ENCODE measurements at places on chromosomes 12 and 14. TPM values are rescaled to one million over a fixed set of nuclear protein-coding genes. Genes with fewer than 3 reads are reported as not detected.

Gene FGF6
- total RNA-seq: not detected

DNA sequence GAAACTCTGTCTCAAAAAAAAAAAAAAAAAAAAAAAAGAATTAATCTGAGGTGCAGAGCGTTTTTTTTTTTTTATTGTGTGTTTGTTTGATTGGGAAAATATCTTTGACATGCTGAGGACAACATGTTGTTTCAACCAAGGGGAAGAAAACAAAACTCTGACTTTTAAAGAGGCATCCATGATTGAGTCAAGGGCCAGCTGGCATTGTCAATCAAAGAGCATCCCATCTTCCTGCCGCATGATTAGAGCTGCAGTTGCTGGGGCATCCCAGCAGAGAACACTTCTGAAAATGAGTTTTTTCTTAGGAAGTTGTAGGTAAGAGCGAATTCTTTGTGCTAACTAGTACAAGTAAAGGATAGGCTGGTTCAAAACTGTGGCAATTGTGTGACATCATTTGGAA lies 200.9 kb upstream of the DAAM1 start:
- no peak overlapping the region for H3K4me3 ChIP-seq
- no peak overlapping the region for H3K27ac ChIP-seq
- H3K27me3 ChIP-seq: no peaks in the 10 kb centered on the region
- no peak for DNase-seq
- no peaks in the 10 kb centered on the region for H3K4me1 ChIP-seq
- H3K36me3 ChIP-seq: no peaks in the 10 kb centered on the region

Gene SRRM4
- not detected for total RNA-seq

DNA sequence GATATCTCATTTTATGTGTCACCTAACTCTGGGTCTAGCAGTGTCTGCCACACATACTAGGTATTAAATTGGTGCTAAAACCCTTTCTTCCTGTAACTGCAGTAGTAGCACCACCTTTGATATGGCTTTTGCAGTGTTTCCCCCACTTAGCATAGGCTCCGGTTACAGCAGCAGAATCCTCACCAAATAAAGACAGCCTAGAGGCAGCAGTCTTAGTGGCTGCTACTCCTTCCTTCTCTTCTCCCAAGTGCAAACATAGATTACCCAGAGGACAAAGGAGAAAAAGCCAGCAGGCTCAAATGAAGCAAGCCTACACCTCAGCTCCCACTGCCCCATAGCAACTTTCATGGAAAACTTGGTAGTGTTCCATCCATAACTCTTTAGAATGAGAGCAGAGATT lies 30.1 kb upstream of the ABCC9 start:
- no peak for DNase-seq
- H3K4me3 ChIP-seq: no peak overlapping the region
- H3K27me3 ChIP-seq: no peaks in the 10 kb centered on the region
- no peaks in the 10 kb centered on the region for H3K36me3 ChIP-seq
- no peak overlapping the region for H3K27ac ChIP-seq

DNA sequence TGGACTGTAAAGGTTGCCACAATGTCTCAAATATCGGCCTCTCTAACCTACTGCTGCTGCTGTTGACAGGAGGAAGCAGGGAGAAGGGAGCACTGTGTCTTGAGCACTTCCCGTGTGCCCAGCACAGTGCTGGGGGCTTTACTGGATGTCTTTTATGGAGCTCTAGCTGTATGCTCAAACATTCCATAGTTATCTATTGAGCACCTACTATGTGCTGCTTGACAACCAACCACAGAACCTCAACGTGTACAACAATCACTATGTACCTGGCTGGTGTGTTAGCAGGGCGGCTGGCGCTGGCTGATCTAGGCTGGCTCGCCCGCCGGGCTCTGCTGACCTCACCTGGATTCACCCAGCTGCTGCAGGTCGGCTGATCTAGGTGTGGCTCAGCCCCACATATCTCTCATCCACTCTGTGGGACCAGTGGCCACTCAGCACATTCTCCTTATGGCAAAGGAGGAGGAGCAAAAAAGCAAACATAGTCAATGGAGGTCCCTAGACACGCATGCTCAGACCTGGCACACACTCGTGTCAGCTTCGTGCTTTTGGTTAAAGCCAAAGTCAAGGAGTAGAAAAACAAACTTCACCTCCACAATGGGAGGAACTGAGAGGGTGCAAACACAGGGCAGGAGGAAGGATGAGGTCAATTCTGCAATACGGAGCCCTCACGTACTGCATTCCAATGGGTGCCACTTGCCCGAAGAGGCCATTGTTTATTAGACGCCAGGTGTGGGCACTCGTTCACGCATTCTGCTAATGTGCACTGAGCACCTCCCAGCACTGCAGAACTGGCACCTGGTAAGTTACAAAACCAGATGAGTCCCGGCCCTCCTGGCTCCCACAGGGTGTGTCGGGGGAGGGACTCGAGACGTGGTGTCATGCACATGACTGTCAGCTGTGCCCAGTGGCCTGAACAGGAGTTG lies 147.2 kb downstream of the SCARB1 start:
- no peak for DNase-seq
- H3K27me3 ChIP-seq: no peaks in the 10 kb centered on the region
- H3K4me3 ChIP-seq: no peak overlapping the region
- no peaks in the 10 kb centered on the region for H3K36me3 ChIP-seq
- H3K4me1 ChIP-seq: peaks cover 34% of the 10 kb centered on the region

GRCh38 chr12:568486-568885 lies 94.8 kb downstream of the NINJ2 start:
- H3K4me3 ChIP-seq: no peak overlapping the region
- no peak for DNase-seq
- H3K4me1 ChIP-seq: peaks cover 15% of the 10 kb centered on the region
- H3K27ac ChIP-seq: no peak overlapping the region

DNA sequence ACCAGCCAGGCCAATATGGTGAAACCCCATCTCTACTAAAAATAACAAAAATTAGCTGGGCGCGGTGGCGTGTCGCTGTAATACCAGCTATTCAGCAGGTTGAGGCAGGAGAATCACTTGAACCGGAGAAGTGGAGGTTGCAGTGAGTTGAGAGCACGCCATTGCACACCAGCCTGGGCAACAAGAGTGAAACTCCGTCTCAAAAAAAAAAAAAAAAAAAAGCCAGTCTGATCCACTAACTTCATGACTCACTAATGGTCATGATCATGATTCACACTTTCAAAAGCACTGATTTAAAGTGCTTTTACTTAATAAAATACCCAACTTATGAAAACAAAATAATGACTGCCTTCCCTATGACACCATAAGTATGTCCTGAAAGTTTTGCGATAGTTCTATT lies 38.4 kb upstream of the CPM start:
- H3K36me3 ChIP-seq: no peaks in the 10 kb centered on the region
- H3K27me3 ChIP-seq: no peaks in the 10 kb centered on the region
- no peak overlapping the region for H3K4me3 ChIP-seq
- H3K4me1 ChIP-seq: peaks cover 15% of the 10 kb centered on the region

Gene FGD6
- 12.1 TPM for total RNA-seq

GRCh38 chr14:54420478-54421142 lies 20.6 kb downstream of the CNIH1 start:
- no peak for DNase-seq
- peaks cover 4% of the 10 kb centered on the region for H3K4me1 ChIP-seq
- H3K27ac ChIP-seq: no peak overlapping the region

DNA sequence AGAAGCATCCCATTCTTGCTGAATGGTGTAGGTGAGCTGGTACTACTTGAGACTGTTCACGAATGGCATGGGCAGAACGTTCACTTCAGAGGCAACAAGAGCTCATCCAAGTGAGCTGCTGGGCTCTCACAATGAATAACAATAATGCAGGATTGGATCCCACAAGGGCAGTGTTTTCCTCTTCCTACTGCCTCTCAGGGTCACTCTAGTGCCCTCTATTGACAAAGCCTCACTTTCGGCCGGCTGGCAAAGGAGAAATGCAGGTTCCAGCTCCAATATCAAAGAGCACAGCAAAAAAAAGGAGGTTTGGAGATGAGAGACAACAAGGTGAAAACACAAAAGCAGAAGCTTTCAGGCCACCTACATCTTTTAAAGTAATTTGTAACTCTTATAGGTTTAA lies 74.6 kb upstream of the MYF6 start:
- DNase-seq: no peak
- H3K27me3 ChIP-seq: no peaks in the 10 kb centered on the region
- no peaks in the 10 kb centered on the region for H3K36me3 ChIP-seq
- H3K4me3 ChIP-seq: no peak overlapping the region
